Urothelium cell line (cell line): ENCODE measurements at places on chromosomes 12 and 14.

- DNase-seq, result no peak
Measured at GRCh38 chr12:44459569-44459968, 416.5 kb downstream of the NELL2 start.

- peak; percentile 8 for DNase-seq
Measured at GRCh38 chr12:92469837-92470236, 233.0 kb upstream of the PLEKHG7 start.

- no peak for DNase-seq
Measured at GRCh38 chr12:60803147-60803546, 1207.3 kb downstream of the SLC16A7 start.

- DNase-seq, result no peak
Measured at GRCh38 chr12:53078425-53079225, 565 bp downstream of the SPRYD3 start.

DNA sequence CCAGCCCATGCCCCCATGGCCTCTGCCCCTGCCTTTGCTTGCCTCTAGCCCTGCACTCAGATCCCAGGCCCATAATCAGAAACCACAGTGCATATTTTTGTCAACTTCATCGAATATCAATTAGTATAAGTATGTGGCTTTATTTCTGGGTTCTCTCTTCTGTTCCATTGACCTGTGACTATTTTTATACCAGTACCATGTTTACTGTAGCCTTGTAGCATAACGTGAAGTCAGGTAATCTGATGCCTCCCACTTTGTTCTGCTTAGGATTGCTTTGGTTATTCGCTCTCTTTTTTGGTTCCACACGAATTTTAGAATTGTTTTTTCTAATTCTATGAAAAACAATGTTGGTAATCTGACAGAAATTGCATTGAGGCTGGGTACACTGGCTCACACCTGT is 14.9 kb downstream of the EEA1 start:
- no peak for DNase-seq

GRCh38 chr14:51967521-51967920 is 21.8 kb upstream of the RTRAF start:
- no peak for DNase-seq

GRCh38 chr12:121391619-121392324 is 8.1 kb upstream of the RNF34 start:
- no peak for DNase-seq

- no peak for DNase-seq
Measured at GRCh38 chr12:87518036-87518435, 511.2 kb downstream of the C12orf50 start.

DNA sequence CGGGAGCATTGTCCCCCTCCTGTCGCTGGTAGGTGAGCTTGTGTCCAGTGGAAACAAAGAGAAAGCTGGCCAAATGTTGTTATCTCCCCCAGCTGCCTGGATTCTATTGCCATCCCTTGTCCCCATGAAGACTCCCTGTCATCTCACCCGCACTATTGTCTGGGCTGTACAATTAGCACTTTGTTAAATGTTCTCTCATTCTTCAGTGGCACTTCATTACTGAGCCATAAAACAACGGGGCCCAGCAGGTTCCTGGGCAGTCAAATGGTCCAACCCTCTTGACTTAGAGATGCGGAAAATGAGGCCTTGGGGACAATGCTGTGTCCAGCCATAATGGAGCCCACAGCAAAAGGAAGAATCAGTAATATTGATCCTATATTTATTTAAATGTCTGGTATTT is 13.2 kb upstream of the COL2A1 start:
- DNase-seq, result no peak

GRCh38 chr14:95697764-95698163 is 11.5 kb downstream of the TCL1B start:
- no peak for DNase-seq

GRCh38 chr12:18079541-18080246 is 10.3 kb downstream of the RERGL start:
- peak; percentile 11 for DNase-seq

GRCh38 chr14:99892406-99892805 is 99.2 kb downstream of the EML1 start:
- DNase-seq, result no peak

GRCh38 chr12:72673853-72674252 is 401.7 kb downstream of the TRHDE start:
- DNase-seq, result no peak

DNA sequence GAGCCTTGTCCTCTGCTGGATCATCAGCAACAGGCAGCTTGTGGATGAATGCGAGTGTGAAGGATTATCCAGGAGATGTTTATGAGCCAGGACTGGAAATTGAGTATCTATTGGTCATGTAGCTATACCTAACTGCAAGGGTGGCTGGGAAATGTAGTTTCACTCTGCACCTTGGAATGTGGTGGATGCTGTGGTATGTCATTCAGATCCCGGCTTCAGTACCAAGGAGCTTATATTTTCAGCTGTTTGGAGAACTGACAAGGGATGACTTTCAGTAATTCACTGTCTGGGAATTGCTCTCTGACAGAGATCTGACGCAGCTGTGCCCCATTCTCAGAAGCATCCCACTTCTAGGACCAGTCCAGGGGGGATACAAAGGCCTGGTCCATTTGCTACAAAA is 792.3 kb upstream of the NOVA1 start:
- no peak for DNase-seq

DNA sequence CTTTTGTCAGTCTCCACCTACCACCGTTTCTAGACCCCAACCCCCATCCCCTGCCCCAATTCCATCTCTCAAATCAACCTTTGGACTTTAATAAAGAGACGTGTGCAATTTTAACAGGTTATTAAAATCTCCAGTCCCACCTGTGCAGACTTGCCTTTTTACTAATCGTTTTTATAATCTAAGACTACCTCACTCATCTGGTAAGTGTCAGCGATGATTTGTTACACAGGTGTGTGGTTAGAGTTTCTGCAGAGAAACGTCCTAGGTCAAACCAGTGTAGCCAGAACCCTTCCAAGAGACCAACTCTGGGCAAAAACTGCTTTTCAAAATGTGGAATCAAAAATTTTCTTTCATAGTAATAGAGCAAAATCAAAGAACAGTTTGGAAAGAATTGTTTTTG is 60.4 kb upstream of the PELI2 start:
- no peak for DNase-seq

DNA sequence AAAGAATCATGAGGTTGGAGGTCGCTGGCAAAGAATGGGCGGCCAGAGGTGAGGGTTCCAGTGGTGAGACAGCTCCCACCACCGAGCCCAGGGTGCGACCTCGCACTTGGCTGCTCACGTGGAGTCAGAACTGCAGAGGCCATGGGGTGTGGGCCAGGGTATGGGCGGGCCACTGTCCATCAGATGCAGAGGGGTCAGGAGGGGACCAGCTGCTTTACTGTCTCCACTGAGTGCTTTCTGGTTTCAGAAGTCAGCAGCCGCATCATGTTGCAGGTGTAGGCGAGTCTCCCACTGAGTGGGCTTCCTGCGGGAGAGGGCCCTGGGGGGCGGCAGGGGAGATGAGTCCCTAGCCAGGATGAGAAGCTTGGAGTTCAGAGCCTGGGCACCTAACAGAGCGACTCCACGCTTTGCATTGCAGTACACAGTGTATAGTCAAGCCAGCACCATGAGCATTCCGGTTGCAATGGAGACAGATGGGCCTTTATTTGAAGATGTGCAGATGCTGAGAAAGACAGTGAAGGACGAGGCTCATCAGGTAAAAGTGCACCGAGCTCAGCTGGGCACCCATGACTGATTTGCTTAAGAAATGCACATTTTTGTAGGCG is 46.9 kb upstream of the DYNC1H1 start:
- no peak for DNase-seq

DNA sequence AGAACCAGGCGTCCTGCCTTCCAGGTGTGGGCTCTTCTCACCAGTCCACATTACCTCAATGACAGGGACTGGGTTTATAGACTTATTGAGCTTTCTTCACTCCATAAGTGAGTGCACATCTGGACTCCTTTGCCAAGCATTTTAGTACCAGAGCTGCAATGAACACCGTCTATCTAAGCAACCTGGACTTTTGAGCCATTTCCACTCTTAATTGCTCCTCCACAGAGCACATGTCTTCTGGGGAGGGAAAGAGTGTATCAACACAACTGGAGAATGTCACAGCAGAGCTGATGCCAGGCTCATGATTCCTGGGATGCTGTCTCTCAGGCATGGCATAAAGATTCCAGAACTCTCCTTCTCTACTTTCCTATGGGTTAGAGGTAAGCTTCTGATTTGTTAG is 43.0 kb upstream of the BDKRB2 start:
- no peak for DNase-seq

- DNase-seq, result no peak
Measured at GRCh38 chr12:104180374-104180773, 35.2 kb upstream of the TXNRD1 start.

DNA sequence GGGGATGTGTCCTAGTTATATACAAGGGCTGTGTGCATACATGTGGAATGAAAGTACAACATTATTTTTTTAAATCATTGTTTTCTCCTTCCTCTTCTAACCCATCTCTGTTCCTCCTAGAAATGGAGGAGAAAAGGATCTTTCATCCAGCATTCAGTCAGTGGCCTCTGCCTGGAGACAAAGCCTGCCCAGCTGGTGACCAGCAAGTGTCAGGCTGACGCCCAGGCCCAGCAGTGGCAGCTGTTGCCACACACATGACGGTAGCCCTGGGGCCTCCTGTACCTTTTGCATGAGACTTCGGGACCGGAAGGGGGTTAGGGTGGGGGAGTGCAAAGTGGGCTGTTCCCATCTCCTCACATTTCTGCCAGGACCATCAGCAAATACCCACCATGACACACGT is 46.2 kb downstream of the ERH start:
- no peak for DNase-seq

DNA sequence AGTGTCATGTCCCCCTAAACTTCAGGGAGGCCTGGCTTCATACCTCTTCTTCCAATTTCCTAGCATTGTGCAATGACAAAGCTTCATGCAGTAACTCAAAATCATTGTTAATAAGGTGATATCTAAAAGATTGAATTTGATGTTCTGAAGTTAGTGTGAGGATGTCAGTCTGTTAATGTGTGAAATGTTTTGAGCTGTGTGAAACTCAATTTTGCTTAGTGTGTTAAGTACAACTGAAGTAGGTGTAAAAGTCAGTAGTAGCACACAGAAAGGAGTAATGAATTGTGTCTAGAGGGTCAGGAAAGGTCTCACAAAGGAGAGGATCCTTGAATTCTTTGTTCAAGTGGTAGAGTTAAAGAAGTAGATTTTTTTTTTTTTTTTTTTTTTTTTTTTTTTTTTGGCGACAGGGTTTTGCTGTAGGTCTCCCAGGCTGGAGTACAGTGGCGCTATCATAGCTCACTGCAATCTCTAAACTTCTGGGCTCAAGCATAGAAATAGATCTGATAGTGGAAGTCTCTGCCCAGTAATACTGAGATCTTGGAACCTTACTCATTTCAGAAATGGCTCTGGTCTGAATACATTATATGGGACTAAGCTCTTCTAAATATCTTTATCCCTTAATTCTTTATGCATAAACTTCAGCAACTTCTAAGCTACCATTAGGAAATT is 63.9 kb downstream of the FUT8 start:
- no peak for DNase-seq

DNA sequence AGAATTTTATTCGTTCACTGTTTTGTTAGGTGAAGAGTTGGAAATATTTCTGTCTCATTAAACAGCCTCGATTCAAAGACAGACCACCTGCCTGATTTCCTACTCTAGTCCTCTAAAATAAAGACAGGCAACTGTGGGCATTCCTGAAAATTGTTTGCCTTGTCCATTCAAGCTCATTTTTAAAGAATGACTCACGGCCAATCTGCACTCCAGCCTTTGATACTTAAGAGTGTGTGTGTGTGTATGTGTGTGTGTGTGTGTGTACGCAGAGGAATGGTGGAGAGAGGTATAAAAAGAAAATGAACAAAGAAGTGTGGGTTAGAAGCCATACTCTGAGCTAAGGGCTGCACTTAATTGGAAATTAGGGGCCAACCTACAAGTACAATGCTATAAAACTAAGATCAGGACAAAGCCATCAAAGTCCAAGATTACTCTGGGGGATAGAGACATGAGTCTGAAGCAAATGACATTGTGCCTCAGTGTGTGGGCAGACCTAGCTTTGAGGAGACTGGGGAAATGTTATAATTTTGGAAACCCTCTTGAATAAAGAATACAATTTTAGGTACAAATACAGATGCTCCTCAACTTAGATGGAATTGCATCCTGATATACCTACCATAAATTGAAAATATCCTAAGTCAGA is 45.6 kb upstream of the SOCS2 start:
- peak; percentile 53 for DNase-seq

DNA sequence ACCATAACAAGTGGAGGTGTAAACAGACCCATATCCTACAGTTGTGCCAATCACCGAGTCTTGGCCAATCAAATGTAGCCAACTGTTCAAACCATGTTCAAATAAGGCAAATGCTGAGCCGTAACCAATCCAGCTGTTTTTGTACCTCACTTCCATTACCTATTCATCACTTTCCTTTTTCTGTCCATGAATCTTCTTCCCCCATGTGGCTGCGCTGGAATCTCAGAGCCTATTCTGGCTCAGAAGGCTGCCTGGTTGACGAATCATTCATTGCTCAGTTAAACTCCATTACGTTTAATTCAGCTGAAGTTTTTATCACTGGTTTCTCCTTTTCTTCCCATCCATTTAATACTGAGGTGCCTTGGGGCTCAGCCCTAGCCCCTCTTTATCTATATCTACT is 71.1 kb downstream of the TBC1D30 start:
- DNase-seq, result no peak

DNA sequence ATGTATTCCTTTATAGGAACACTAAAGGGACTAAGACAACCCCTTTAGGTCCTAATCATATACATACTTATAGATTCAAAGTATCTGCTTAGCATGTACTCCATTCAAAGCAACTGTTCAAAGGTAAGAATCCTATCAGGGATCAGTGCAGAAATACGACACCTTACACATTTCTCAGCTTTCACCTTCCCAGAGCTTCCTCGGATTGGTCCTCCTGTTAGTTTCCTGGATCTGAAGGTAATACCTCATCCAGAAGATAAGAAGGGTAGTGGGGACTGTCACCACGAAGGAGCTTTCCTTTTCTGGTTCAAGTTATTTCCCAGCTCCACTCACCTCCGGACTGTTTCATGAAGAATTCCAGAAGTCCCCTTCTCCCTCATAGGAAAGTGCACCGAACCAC is 38.0 kb downstream of the RCOR1 start:
- no peak for DNase-seq

- DNase-seq, result peak; percentile 21
Measured at GRCh38 chr12:25518512-25518911, 34.6 kb downstream of the LMNTD1 start.

- no peak for DNase-seq
Measured at GRCh38 chr12:69595689-69596088, 10.4 kb downstream of the CCT2 start.
